Hair follicular keratinocyte (primary cell): ENCODE measurements at places on chromosomes 6 and 20. TPM values are rescaled to one million over a fixed set of nuclear protein-coding genes. Genes with fewer than 3 reads are reported as not detected.

The NOTCH4 gene
- total RNA-seq, result 0.08 and 0.61 TPM in 2 replicates

The BTBD9 gene
- 2.7 and 4.6 TPM in 2 replicates for total RNA-seq

The AKAP7 gene
- 3.0 and 8.5 TPM in 2 replicates for total RNA-seq

The STX11 gene
- total RNA-seq, result 0.15 and 0.16 TPM in 2 replicates

The LGSN gene
- total RNA-seq, result not detected in 2 replicates

The TFAP2A gene
- total RNA-seq, result 28.4 and 29.2 TPM in 2 replicates

The ADGRF1 gene
- 11.7 and 12.9 TPM in 2 replicates for total RNA-seq

The OGFRL1 gene
- total RNA-seq, result 20.6 and 22.6 TPM in 2 replicates

The ADGRF5 gene
- not detected in 2 replicates for total RNA-seq
